ENCODE measurements at places on chromosomes 2 and 18. TPM values are rescaled to one million over a fixed set of nuclear protein-coding genes. Genes with fewer than 3 reads are reported as not detected.

DNA sequence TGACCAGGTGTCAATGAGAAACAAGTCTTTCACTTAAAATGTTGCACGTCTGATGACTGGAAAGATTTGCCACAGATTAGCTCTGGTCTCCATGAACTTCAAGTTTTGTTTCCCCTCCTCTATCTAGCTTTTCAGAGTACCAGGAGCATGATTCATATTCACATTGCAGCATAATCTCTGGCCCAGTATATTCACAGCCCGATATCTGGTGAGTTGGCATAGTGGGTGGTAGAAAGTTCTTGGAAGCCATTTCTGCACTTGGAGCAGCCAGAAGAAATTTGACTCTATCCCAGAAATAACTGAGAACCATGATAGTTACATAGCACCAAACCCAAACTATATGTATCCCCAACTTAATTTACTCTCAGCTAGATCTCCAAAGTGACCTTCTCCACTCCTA lies 503.9 kb downstream of the PID1 start:
- no peaks in the 10 kb centered on the region for H3K27me3 ChIP-seq
- H3K4me1 ChIP-seq, result no peaks in the 10 kb centered on the region
- no peaks in the 10 kb centered on the region for H3K36me3 ChIP-seq
- H3K27ac ChIP-seq, result no peak overlapping the region
- no peak overlapping the region for H3K4me3 ChIP-seq

DNA sequence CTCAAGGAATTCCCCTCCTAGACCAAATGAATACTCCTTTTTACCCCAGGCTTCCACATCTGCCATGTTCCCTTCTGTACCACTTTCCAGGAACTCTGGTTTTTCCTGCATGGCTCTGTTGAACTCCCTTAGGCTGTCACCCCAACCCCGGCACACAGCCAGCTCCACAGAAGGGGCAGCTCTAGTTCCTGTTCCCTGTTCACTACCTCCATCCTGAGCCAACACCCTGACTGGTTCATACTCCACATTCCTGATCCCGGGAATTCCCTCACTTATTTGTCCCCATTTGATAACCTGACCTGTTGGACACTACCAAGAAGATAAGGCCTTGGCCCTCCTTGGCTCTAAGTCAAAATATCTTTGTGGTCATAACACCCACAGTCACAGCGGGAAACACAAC lies 280.9 kb upstream of the RAB6C start:
- no peak overlapping the region for H3K27ac ChIP-seq
- no peaks in the 10 kb centered on the region for H3K4me1 ChIP-seq
- H3K27me3 ChIP-seq, result peaks cover 2% of the 10 kb centered on the region

DNA sequence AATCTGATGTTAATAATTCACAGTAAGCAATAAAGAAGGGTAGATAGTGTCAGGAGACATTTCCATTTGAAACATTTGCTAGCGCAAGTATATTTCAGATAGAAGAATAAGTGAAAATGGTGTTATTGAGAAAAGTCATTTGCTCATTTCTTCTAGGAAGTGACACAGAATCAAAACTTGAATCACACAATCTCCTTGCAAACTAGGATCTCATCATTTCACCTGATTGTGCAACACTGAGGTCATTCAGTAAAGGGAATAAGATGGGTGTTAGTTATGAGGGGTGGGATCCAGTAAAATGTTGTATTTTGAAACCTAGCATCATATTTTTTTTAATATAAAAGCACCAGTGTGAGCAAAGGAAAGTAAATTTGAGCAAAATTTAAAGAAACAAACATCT lies 208.0 kb upstream of the KCNJ3 start:
- H3K4me1 ChIP-seq, result no peaks in the 10 kb centered on the region
- H3K27ac ChIP-seq, result no peak overlapping the region
- no peak for DNase-seq

GRCh38 chr18:34938090-34938489 lies 103.1 kb upstream of the MAPRE2 start:
- no peaks in the 10 kb centered on the region for H3K36me3 ChIP-seq
- no peak overlapping the region for H3K4me3 ChIP-seq
- peaks cover 26% of the 10 kb centered on the region for H3K27me3 ChIP-seq
- no peak overlapping the region for H3K27ac ChIP-seq
- H3K4me1 ChIP-seq, result no peaks in the 10 kb centered on the region

- H3K4me1 ChIP-seq, result peaks cover 5% of the 10 kb centered on the region
- no peak overlapping the region for H3K27ac ChIP-seq
- no peak for DNase-seq
- no peaks in the 10 kb centered on the region for H3K27me3 ChIP-seq
- H3K36me3 ChIP-seq, result peaks cover 31% of the 10 kb centered on the region
- H3K4me3 ChIP-seq, result no peak overlapping the region
Measured at GRCh38 chr2:179991344-179991743, 15.8 kb downstream of the CWC22 start.

DNA sequence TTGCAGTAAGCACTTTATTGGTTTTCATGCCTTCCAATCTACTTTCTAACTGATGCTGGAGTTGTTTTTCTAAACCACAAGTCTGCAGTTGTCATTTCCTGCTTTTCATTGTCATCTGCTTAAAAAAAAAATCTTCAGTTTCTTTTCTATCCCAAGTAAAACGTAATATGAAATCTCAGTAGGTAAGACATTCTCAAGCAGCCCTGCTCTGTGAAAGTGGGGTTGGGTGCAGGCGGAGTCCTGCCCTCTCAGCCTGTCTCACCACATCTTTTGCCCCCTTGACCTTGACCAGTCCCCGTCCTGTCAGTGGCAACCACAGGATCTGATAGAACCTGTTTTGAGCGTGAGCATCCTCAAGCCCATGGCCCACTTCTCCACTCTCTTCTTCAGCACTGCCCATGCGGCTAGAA lies 80.0 kb upstream of the CPO start:
- peak overlapping the region; percentile 87 for H3K27ac ChIP-seq
- H3K27me3 ChIP-seq, result no peaks in the 10 kb centered on the region
- H3K4me1 ChIP-seq, result peaks cover 22% of the 10 kb centered on the region

DNA sequence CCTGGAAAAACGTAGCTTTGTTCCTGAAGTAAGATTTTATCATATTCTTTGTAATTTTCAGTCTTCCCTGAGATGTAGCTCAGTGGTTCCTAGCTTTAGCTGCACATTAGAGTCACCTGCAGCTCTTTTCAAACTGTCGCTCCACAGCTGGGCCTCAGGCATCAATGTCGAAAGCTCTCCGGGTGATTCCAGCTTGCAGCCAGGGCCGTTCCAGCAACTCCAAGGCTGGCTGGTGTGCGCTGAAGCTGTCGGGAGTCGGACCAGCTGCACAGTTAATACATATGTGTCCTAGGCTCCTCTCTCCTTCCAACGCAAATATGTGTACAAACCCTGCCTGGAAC lies 609 bp upstream of the ZNF2 start:
- peaks cover 29% of the 10 kb centered on the region for H3K36me3 ChIP-seq
- DNase-seq, result no peak

- H3K4me3 ChIP-seq, result no peak overlapping the region
- no peak for DNase-seq
- H3K36me3 ChIP-seq, result no peaks in the 10 kb centered on the region
- no peaks in the 10 kb centered on the region for H3K4me1 ChIP-seq
Measured at GRCh38 chr18:60746491-60746890, 373.9 kb upstream of the MC4R start.

DNA sequence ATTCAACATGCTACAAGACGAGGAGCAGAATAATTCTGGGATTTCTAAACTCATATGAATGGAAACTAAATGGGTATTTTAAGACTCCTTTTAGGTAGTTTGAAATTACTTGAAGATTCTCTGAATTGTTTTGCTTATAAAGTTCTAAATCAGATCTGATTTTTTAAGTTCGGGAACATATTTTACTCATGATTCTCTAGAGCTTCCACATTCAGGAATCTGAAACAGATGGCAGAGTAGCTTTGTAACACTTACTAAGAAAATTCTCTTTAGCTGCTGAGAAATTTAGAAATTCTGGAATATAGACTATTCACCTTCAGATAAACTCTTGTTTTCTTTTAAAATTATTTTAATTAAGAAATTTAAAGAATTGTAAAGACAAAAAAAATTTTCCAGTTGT lies 13.7 kb downstream of the RBBP8 start:
- no peak overlapping the region for H3K27ac ChIP-seq
- H3K4me3 ChIP-seq, result no peak overlapping the region
- H3K27me3 ChIP-seq, result no peaks in the 10 kb centered on the region
- DNase-seq, result no peak
- H3K4me1 ChIP-seq, result peaks cover 1% of the 10 kb centered on the region
- peaks cover 32% of the 10 kb centered on the region for H3K36me3 ChIP-seq

DNA sequence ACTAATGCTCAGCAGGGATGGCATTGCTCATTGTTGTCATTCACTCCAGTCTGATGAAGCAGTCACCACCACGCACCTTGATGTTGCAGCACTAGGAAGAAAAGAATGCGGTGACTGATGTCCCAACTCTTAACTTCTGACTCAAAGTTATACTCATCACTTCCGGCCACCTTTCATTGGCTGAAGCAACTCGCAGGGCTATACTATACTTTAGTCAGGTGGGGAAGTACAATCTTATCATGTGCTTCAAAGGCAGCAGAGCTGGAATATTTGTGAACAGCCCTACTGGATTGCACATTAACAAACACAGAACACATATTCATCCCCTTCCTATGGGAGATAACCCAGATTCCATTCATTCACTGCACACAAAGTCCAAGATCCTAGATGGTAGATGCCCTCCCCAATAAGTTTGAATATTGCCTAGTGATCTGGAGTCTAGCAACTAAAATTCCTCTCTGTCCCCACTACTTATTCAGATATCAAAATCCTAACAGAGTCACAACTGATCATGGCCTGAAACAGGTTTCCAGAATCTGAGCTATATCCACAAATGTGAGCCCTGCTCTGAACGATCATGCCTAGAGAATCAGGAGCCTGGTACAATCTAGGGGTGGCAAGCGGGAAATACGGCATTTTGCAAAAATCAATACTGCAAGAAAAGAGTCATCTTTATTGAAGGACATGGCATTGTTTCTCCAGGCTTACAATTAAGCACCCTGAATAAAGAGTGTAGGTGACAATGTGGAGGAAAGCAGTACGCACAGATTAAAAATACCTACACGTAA lies 3.4 kb upstream of the SPATS2L start:
- H3K4me3 ChIP-seq, result no peak overlapping the region
- H3K4me1 ChIP-seq, result peaks cover 20% of the 10 kb centered on the region
- peaks cover 10% of the 10 kb centered on the region for H3K27me3 ChIP-seq

GRCh38 chr2:232238108-232238507 lies 140.4 kb upstream of the ALPP start:
- no peak overlapping the region for H3K27ac ChIP-seq
- H3K4me1 ChIP-seq, result peaks cover 21% of the 10 kb centered on the region
- peaks cover 5% of the 10 kb centered on the region for H3K36me3 ChIP-seq
- no peaks in the 10 kb centered on the region for H3K27me3 ChIP-seq
- H3K4me3 ChIP-seq, result no peak overlapping the region
- no peak for DNase-seq

GRCh38 chr2:228771315-228771714 lies 499.8 kb downstream of the PID1 start:
- no peaks in the 10 kb centered on the region for H3K36me3 ChIP-seq
- H3K4me3 ChIP-seq, result no peak overlapping the region
- H3K27ac ChIP-seq, result no peak overlapping the region

- H3K36me3 ChIP-seq, result no peaks in the 10 kb centered on the region
- no peak overlapping the region for H3K4me3 ChIP-seq
- DNase-seq, result no peak
- no peaks in the 10 kb centered on the region for H3K27me3 ChIP-seq
Measured at GRCh38 chr2:219078126-219078525, 17.4 kb upstream of the IHH start.

GRCh38 chr2:71223767-71224333 lies 3.1 kb downstream of the PAIP2B start:
- H3K27me3 ChIP-seq, result peaks cover 3% of the 10 kb centered on the region
- H3K4me3 ChIP-seq, result no peak overlapping the region
- H3K27ac ChIP-seq, result no peak overlapping the region
- no peaks in the 10 kb centered on the region for H3K36me3 ChIP-seq

- H3K4me3 ChIP-seq, result no peak overlapping the region
- H3K27ac ChIP-seq, result no peak overlapping the region
Measured at GRCh38 chr2:151771599-151772358, 37.5 kb upstream of the NEB start.

DNA sequence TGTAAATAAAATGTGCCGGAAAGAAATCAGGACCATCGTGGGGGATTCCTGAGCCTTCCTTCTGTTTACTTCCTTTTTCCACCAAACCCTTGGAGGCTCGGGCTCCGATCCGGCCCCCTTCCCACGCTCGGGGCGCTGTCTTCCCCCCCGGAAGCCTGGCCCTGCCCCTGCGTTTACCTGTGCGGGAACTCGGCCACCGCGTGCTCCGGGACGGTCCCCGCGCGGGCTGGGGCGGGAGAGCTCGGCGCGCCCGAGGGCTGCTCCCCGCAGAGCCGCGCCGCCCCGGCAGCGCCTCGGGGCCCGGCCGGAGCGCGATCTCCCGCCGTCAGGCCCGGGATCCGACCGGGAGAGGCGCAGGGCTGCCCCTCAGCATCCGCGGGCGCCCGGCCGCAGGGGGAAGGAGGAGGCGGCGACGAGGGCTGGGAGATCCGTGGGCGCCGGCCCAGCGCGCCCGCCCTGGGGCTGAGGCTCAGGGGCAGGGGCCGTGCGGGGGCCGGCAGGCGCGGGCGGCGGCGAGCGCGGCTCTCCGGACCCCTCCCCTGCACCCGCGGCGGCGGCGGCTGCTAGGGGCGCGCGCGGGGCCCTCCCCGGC lies 435 bp downstream of the ADCY3 start:
- peak overlapping the region; percentile 83 for H3K4me3 ChIP-seq
- H3K27me3 ChIP-seq, result no peaks in the 10 kb centered on the region
- peaks cover 45% of the 10 kb centered on the region for H3K4me1 ChIP-seq
- peak overlapping the region; percentile 72 for H3K27ac ChIP-seq
- DNase-seq, result peak; percentile 26

DNA sequence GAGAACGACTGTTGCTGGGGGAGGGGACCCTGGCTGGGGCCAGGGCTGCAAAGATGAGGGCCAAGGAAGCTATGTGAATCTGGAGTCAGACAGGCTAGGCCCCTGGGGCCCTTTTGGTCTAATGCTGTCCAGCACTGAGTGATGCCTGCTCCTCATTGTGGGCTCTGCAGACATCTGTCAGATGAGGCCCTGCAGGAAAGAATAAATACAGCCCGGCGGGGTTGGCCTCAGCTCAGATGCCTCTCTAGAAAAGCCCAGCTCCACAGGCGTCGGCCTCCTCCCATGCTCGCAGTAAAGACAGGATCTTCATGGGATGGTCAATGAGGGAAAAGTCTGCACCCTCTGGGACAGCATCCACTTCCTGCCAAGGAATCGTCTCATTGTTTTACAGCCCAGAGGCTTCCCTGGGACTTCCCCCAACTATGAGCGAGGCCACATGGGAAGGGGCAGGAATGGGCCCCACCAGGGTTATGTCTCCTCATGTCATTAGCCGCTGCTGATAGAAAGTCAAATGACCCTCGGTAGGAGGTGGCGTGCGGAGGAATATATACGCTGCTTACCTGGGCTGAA lies 125.8 kb upstream of the GLI2 start:
- H3K4me1 ChIP-seq, result no peaks in the 10 kb centered on the region
- H3K27ac ChIP-seq, result no peak overlapping the region
- no peaks in the 10 kb centered on the region for H3K27me3 ChIP-seq
- no peak overlapping the region for H3K4me3 ChIP-seq
- no peaks in the 10 kb centered on the region for H3K36me3 ChIP-seq

DNA sequence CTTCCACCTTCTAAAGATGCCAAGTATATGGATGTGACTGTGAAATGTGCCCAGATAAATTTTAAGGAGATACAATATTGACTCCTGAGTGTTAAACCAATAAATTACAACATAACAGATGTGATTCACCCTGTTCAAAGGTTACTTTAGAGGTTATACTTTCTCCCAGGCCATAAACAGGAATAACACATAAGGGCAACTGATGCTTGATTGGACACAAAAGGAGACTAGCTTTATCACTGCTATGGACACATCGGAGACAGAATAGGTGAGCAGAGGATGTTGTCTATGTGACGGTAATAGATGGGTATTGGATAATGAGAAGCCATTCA lies 31.9 kb upstream of the SLC25A52 start:
- DNase-seq, result no peak
- H3K4me1 ChIP-seq, result no peaks in the 10 kb centered on the region
- no peak overlapping the region for H3K4me3 ChIP-seq
- no peak overlapping the region for H3K27ac ChIP-seq
- no peaks in the 10 kb centered on the region for H3K27me3 ChIP-seq

Gene RAPGEF4
- 0.40 TPM for total RNA-seq

Gene TXNDC2
- total RNA-seq, result 0.30 TPM

Measured in activated CD4-positive, alpha-beta memory T cell treated with anti-CD3 and anti-CD28 coated beads, Interleukin-2, amount 10 ng/mL, durations not matched to agents 7 days and 5 days (primary cell).